ENCODE measurements at places on chromosomes 2 and 18. TPM values are rescaled to one million over a fixed set of nuclear protein-coding genes. Genes with fewer than 3 reads are reported as not detected.

- no peak for DNase-seq
- no peaks in the 10 kb centered on the region for H3K36me3 ChIP-seq
- no peak overlapping the region for H3K4me3 ChIP-seq
- no peak overlapping the region for H3K27ac ChIP-seq
Measured at GRCh38 chr2:109527079-109527478, 86.7 kb downstream of the SEPTIN10 start.

DNA sequence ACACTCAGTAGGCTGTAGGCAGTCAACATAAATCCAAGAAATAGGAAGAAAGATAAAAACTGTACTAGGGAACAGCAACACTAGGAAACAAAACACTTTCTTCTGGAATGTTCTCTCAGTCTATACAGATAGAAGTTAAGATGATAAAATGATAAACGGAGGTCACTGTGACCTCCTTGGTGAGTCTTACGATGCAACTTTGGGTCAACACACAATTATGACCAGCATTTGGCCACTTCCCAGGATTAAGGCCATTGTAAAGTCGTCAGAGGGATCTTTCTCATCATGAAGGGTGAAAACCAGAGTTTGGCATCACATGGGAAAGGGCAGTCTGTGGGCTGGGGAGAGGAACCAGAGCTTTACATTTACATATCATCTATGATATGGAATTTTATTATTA lies 33.4 kb downstream of the LAMA3 start:
- no peak for DNase-seq
- no peaks in the 10 kb centered on the region for H3K36me3 ChIP-seq
- peaks cover 24% of the 10 kb centered on the region for H3K4me1 ChIP-seq
- no peak overlapping the region for H3K4me3 ChIP-seq
- no peaks in the 10 kb centered on the region for H3K27me3 ChIP-seq

SAG gene
- total RNA-seq: not detected

RNF152 gene
- total RNA-seq: 22.9 TPM

GRCh38 chr2:202542142-202542541 lies 92.6 kb upstream of the FAM117B start:
- H3K4me3 ChIP-seq: no peak overlapping the region
- H3K27ac ChIP-seq: no peak overlapping the region
- no peaks in the 10 kb centered on the region for H3K27me3 ChIP-seq

GRCh38 chr2:232511336-232511890 lies 8.8 kb upstream of the PRSS56 start:
- H3K36me3 ChIP-seq: no peaks in the 10 kb centered on the region
- H3K4me3 ChIP-seq: no peak overlapping the region
- H3K4me1 ChIP-seq: peaks cover 23% of the 10 kb centered on the region

GRCh38 chr2:186724736-186725135 lies 30.9 kb downstream of the FAM171B start:
- no peaks in the 10 kb centered on the region for H3K27me3 ChIP-seq
- H3K36me3 ChIP-seq: no peaks in the 10 kb centered on the region
- H3K4me1 ChIP-seq: no peaks in the 10 kb centered on the region

TRABD2A gene
- total RNA-seq: 1.4 TPM

Data from SJCRH30 (cell line).